A549 treated with ZK216348 at 1 μM for 4 hours (cell line): ENCODE measurements at places on chromosomes 2 and 18. TPM values are rescaled to one million over a fixed set of nuclear protein-coding genes. Genes with fewer than 3 reads are reported as not detected.

BOLL gene
- not detected in 5 replicates for total RNA-seq

ZNF519 gene
- total RNA-seq, result 0.97 to 2.1 TPM (median 1.7 TPM) in 5 replicates

DOCK10 gene
- 28.3 to 39.3 TPM (median 33.5 TPM) in 5 replicates for total RNA-seq

GPR17 gene
- total RNA-seq, result 0.19 TPM in 1 of 5 replicates, not detected in the others

SCN7A gene
- not detected in 5 replicates for total RNA-seq

SLC35F6 gene
- total RNA-seq, result 30.8 to 39.4 TPM (median 38.7 TPM) in 5 replicates

PUM2 gene
- total RNA-seq, result 32.5 to 49.9 TPM (median 40.4 TPM) in 5 replicates

THAP4 gene
- 57.1 to 84.6 TPM (median 79.5 TPM) in 5 replicates for total RNA-seq

LYPD6B gene
- not detected in 5 replicates for total RNA-seq

ANKZF1 gene
- 16.7 to 21.8 TPM (median 20.0 TPM) in 5 replicates for total RNA-seq

SERPINB13 gene
- total RNA-seq, result not detected in 5 replicates

PLB1 gene
- 1.5 to 1.9 TPM (median 1.8 TPM) in 5 replicates for total RNA-seq

RGPD3 gene
- 0.11 to 0.20 TPM (median 0.14 TPM) in 5 replicates for total RNA-seq

MMADHC gene
- total RNA-seq, result 77.1 to 101 TPM (median 84.1 TPM) in 5 replicates

INHBB gene
- total RNA-seq, result 12.6 to 25.0 TPM (median 20.7 TPM) in 5 replicates

VAPA gene
- 162 to 224 TPM (median 174 TPM) in 5 replicates for total RNA-seq

CCNT2 gene
- 7.2 to 11.3 TPM (median 9.8 TPM) in 5 replicates for total RNA-seq

NT5C1B gene
- not detected in 5 replicates for total RNA-seq

RNU2-63P gene
- total RNA-seq, result not detected in 5 replicates

CAPN14 gene
- total RNA-seq, result 0.06 to 0.07 TPM in 2 of 5 replicates, not detected in the others

DLGAP1 gene
- total RNA-seq, result 0.05 to 0.12 TPM (median 0.10 TPM) in 3 of 5 replicates, not detected in the others
